ENCODE measurements at places on chromosomes 1 and 21.

DNA sequence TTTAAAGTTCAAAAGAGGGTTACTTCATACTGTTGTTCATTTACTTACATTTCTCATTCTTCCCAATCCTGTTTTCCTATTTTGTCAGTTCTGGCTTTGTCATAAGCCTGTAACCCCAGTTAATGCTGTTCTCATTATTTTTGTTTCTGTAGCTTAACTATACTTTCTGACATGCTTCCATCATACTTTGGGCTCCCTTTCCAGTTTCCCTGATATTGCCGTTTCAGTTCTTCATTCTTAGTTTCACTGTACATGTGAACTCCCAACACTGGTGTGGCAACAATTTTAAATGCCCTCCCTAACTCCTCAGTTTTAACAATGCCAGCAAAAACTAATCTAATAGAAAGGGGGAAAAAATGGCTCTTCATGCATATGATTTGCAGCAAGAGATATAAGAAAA is 456.7 kb downstream of the LMO4 start:
- DNase-seq: no peak

DNA sequence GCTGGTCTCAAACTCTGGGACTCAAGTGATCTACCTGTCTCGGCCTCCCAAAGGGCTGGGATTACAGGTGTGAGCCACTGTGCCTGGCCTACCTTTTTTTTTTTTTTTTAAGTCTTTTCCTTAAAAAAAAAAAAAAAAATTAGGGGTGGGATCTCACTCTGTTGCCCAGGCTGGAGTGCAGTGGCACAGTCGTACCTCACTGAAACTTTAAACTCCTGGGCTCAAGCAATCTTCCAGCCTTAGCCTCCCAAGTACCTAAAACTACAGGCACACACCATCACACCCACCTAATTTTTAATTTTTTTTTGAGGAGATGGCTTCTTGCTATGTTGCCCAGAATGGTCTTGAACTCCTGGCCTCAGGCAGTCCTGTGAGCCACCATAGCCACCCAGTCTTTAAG is 38.5 kb downstream of the RNF2 start:
- DNase-seq: no peak

DNA sequence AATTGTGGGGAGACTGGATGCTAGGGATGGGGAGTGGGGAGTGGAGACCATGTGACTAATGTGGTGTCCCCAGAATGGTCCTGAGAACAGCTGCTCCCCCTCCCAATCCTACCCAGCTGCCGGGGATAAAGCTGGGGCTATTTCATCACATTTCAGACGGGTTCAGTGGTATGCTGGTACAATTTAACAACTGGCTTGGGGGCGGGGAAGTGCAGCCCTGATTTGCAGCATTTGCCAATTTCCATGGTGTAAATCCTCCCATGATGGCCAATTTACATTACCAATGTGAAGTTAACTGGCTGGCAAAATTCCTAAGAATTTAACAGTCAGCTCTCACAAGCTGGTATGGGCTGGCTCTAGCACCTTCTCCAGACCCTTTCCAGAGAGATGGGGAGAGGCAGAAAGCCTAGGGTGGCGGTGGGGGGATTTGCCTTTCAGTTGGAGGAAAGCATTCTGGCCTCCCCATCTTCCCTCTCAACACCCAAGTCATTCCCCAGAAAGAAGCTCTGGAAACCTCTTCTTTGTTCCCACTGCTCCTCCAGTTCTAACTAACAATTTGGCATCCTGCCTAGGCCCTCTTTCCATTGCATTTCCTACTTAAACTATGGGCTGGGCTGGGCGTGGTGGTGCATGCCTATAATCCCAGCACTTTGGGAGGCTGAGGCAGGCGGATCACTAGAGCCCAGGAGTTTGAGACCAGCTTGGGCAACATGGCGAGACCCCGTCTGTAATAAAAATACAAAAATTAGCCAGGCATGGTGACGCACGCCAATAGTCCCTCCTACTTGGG is 11.3 kb upstream of the ADGRB2 start:
- no peak for DNase-seq

GRCh38 chr1:25068829-25069228 is 138.8 kb upstream of the RUNX3 start:
- DNase-seq: no peak

DNA sequence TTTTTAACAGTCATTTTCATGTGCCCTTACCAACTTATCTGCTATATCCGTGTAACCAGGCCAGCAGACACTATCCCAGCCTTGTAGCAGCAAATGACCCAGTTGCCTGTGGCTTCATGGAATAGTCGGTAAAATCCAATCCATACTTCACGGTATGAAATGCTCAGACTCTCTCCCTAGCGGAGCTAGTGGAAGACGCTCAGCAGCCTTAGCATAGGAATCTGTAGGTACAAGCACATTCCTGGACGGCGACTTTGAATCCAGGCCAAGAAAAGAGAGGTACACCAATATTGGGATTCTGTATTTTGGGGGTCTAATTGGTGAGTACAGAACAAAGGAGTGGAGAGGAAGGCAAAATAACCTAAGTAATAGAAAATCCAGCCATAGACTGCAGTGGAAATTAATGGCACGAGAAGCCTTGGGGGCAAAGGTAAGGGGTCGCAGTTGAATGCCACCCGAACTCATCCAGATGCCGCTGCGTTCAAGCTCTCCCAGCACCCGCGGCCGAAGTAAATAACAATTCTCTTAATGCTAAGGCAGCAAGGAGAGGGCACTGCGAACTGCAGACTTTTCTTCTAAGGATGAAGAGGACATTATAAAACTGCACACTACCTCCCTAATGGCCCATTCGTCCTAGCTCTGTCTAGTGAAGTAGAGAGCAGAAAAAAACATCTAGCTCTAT is 17.7 kb upstream of the TBX15 start:
- DNase-seq: no peak

DNA sequence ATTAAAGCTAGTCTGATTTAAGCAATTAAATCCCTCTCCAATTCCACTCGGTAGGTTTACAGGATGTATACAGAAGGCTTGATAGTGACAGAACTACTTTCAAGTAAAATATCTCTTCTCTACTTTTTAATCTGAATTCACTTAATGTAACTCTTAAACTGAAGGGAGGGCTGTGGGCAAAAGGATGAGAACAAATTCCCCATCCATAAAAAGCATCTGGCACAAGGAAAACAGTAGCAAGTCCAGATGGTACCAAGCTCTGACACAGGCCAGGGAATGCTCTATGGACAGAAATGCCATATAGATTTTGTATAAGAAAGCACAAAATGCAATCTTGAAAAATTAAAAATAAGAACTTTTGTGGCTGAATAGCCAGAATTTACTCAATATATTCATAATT is 53.1 kb upstream of the USH2A start:
- no peak for DNase-seq

DNA sequence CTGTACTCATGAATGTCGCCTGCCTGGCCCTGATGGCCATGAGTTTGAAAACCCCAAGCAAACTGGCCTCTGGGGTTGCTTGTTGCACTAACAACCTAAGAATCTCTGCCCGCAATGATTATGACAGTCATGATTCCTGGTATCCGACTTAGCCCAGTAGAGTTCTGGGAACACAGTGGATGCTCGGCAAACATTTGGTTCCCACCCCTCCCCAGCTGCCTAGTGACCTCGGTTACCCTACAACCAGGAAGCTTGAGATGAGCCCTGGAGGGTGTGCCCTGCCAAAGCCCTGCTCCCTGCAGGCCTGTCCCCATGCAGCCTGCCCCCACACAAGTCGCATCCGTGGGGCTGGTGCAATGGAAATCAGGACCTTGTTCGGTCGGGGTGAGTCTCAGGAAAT is 76.0 kb upstream of the ZBTB40 start:
- no peak for DNase-seq

DNA sequence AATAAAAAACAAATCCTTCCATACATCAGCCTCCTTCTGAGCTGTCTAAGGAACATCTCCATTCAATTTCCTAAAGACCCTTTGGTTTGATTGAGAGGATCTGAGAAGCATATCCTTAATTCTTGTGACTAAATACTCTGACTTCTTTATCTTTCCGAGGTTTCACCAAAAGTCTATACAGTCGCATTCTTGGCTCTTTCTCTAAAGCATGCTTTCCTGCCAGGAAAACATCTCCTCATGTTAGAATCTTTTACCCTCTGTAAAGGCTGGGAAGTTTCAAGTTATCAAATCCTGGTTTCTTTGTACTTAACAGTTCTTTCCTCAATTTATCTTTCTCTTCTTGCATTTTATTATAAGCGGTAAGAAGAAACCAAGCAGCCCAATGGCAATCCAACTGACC is 630.4 kb downstream of the PTPRC start:
- no peak for DNase-seq

- no peak for DNase-seq
Observed at GRCh38 chr1:232722626-232723025, 82.6 kb upstream of the MAP10 start.

- no peak for DNase-seq
Observed at GRCh38 chr1:205843036-205843859, 6.7 kb downstream of the PM20D1 start.

DNA sequence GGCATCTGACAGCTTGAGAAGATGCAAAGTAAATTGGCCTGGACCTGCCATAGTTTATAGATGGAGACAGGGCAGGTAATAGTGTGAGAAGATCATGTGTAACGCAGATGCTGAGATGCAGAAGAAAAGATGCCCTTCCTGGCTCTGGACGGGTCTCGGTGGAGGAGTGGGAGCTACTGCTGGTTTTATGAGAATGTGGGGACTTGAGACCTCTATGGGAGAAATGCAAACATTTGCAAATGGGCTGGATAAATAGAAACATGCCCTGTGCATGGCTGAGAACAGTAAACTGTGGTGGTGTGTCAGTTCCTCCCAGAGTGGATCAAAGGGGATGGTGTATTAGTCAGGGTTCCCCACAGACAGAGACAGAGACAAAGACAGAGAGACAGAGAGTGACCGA is 21.9 kb downstream of the UBASH3A start:
- DNase-seq: no peak

DNA sequence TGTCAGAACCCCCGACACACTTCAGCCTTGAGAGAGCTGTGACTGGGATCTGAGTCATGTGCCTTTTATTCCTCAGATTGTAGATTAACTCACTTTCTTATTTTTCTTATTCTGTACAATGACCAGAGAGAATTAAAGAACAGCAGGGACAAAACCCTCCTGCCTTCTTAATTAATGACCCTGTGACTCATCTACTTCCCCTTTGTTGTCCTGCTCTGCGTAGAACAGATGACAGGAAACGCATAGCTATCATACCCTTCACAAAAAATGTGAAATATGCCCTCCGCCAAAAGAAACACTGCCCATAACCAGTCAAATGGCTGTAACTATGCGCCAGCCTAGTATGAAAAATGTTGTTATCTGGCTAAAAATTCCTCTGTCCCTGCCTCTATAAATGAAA is 9.1 kb upstream of the PADI2 start:
- peak; percentile 91 for DNase-seq

- DNase-seq: no peak
Observed at GRCh38 chr1:22645931-22646330, 2.5 kb downstream of the C1QC start.

GRCh38 chr1:155127105-155127966 is at the start of gene EFNA1:
EFNA1 (plus strand) TSS chr1:155127876; CDS start chr1:155127978, 102 bp downstream.
- no peak for DNase-seq

- no peak for DNase-seq
Observed at GRCh38 chr1:213049232-213049631, 1.8 kb upstream of the RPS6KC1 start.

GRCh38 chr1:16153096-16153998 is 2.5 kb downstream of the EPHA2 start:
- DNase-seq: no peak

DNA sequence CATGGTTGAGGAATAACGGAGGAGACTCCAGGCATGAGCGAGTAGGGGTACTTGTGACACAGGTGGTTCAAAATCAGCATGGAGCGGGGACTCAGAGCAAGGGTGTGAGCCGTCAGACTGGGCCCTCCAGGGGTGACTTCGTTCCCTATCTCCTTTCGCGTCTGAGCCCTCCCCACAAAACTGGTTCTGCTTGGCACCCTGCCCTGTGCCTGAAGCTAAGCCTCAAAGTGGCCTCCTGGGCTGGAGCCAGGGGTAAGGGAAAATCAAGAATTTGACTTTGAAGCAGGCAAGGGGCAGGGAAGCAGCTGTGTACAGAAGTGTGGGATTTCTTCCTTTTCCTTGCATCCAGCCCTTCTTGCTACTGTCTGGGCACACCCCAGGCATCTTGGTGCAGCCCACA is 331.5 kb upstream of the AJAP1 start:
- no peak for DNase-seq

GRCh38 chr1:8465013-8465412 is 147.1 kb downstream of the SLC45A1 start:
- DNase-seq: no peak

DNA sequence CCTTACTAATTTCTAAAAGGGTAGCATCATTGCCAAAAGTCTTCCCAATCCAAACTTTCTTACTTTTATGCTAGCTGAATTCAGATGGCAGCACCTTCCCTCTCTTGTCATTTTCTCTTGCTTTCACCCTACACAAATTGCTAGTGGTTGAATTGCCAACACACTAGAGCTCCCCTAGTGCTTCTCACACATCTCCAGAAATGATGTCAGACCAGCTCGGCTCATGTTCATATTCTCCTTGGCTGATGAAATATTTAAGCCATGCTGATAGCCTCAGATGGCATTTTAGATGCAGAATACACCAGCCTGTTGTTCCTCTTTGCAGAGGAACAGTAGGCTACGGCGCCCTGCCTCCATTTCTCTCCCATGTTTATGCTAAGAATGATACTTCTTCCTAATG is 256.9 kb downstream of the PTBP2 start:
- DNase-seq: no peak

- no peak for DNase-seq
Observed at GRCh38 chr1:97352936-97353382, 567.9 kb downstream of the DPYD start.

DNA sequence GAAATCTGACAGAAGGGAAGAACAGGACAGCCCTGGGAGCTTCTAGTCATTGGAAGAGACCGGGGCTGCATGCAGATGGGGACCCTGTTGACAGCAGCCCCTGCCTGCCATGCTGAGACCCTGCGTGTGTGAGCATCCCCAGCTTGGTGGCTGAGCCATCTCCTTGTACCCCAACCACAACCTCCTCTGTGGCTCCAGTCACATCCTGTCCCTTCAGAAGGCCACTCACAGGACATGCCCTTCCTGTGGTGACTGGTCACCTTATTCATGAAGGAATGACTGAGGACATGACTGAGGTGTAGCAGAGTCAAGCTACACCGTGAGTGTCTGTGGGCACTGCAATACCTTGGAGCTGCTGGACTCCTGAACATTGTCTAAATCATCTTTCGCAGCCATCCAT is 141.8 kb upstream of the ERRFI1 start:
- DNase-seq: no peak

DNA sequence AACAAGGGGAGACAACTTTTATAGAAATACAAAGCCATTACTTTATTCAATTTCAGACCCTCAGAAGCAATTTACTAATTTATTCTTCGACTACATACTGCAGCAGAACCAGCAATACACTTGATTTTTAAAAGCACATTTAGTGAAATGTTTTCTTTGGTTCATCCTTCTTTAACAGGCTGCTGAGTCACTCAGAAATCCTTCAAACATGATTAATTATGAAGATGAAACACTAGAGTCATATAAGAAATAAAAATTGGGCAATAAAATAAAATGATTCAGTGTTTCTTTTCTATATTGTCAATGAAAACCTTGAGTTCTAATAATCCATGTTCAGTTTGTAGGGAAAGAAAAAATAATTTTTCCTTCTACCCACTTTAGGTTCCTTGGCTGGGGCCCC is 47.0 kb downstream of the CHML start:
- DNase-seq: no peak

- no peak for DNase-seq
Observed at GRCh38 chr1:246726255-246726679, 2.1 kb downstream of the SCCPDH start.

Data from Panc1 (cell line).